ENCODE measurements at places on chromosomes 3 and 15.

DNA sequence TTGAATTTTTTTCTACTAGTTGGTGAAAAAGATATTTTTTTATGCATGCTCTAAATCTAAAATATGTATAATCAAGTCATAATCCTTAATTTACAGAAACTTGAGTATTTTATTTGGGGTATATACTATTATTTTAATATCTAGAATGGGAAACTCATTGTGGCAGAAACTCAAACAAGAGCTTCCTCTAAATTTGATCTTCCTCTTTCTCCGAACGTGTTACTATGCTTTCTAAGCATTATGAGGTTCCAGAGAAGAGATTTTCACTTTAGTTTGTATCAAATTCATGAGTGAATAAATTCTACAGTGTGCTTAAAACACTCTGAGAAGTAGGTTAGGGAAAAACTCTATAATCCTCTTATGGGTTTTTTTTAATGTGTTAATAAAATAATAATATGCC is 173.1 kb downstream of the POTEB3 start:
- no peak for DNase-seq

DNA sequence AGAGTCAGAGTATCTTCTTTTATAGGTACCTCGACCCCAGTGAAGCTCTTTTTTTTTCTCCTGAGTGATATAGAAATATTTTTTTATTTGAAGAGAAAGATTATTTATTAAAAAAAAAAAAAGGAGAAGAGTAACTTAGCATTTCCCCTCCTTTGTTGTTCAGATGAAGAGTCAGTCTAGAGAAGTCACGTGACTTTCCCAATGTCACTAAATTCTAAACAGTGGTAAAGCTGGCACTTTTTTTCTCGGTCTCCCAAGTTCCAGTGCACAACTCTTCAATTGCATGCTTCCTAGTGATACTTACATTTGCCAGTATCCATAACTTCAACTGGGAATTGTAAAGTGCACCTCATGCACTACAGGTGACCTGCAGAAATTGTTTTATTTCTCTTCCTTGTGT is 448.7 kb downstream of the LPP start:
- DNase-seq, result no peak

DNA sequence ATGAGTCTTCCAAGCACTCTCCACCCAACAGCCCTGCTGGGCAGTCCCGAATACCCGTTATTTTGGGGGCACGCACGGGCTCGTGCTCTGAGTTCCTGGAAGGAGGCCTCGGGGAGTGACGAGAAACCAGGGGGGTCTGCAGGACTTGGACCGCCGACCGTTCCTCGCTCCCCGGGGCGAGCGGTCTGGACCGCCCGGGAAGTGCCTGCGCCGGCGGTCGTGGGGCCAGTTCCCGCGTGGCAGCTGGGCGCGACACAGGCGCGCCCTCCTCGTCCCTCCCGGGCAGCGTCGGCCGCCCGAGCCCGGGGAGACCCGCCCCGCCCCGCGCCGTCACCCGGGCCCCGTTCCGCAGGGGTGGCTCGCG is 387 bp downstream of the GNB4 start:
- no peak for DNase-seq

- no peak for DNase-seq
Measured at GRCh38 chr3:109994853-109995252, 657.5 kb upstream of the DPPA4 start.

DNA sequence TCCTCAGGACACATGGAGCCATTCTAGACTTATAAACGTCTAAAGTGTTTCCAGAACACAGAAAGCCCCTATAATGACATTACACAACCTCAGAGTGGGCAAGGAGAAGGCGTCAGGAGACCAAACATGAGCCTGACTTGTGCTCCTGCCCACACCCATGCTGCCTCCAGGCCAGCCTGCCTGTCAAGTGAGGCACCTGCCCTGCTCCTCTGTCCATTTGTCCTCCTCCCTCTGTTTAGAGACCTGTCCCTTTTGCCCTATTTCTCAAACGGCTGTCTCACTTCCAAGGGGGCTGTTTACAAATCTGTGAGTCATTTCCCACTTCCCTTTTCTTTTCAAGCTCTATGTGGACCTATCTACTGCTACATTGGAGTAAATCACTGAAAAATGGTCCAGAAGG is 21.0 kb downstream of the ZDHHC3 start:
- DNase-seq, result no peak

GRCh38 chr15:80114114-80114513 is 38.7 kb upstream of the FAH start:
- DNase-seq, result no peak

GRCh38 chr3:29379097-29379496 is 98.2 kb downstream of the RBMS3 start:
- no peak for DNase-seq

GRCh38 chr3:156535162-156535627 is 19.7 kb downstream of the SSR3 start:
- peak; percentile 71 for DNase-seq

- DNase-seq, result no peak
Measured at GRCh38 chr3:49871531-49872153, 1.9 kb upstream of the CAMKV start.

DNA sequence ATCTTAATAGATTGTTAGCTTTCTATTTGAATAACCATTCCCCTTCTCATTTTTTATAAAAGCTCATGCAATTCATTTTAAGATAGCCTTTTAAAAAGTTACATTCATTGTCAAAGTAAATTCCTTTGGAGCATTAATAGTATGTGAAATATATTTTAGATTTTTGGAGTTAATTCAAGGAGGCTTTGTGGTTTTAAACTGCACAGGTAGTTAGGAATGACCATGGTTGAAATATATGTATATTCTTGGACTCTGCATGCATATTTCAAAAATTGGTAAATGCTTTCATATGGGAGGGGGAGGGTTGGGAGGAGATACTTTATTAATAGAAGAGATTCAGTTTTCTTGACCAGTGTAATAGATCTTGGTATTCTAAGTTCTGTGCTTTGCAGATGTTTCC is 244.4 kb upstream of the C2CD4B start:
- DNase-seq, result no peak

- DNase-seq, result no peak
Measured at GRCh38 chr15:80161468-80162016, 8.7 kb downstream of the FAH start.

DNA sequence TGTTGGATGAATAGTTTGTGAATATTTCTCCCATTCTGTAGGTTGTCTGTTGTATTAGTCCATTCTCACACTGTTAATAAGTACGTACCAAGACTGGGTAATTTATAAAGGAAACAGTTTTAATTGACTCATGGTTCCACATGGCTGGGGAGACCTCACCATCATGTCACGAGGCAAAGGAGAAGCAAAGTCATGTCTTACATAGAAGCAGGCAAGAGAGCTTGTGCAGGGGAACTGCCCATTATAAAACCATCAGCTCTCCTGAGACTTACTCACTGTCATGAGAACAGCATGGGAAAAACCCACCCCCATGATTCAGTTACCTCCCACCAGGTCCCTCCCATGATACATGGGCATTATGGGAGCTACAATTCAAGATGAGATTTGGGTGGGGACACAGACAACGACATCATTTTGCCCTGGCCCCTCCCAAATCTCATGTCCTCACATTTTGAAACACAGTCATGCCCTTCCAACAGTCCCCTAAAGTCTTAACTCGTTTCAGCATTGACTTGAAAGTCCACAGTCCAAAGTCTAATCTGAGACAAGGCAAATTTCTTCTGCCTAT is 133.2 kb downstream of the LMLN start:
- DNase-seq, result no peak

DNA sequence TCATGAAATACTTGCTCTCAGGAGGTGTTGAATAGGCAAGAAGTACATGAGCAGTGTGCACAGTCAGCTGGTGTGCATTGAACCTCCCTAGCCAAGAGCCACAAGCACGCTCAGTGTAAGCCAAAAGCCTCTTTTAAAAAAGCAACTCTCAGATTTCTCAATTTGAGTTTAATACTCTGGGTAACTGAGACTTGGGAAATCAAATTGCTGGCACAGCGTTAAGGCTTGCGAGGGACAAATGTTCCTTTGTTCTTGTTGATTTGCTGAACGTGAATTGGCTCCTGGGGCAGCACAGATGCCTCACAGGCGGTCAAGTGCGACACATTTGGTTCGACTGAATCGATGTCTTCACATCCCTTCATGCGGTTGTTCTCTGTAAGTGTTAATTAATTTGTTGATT is at the start of gene FAM240A:
Gene FAM240A, plus strand, starts transcription at position 202 of the 400 bp plus-strand sequence. Its CDS starts 159 bp downstream, at position 361.
- DNase-seq, result peak; percentile 42

- DNase-seq, result peak; percentile 68
Measured at GRCh38 chr3:56468184-56469106, at the start of gene ERC2. Gene ERC2, minus strand, starts transcription at chr3:56468467.

GRCh38 chr15:73711526-73711925 is 27.3 kb downstream of the CD276 start:
- no peak for DNase-seq

GRCh38 chr3:57788624-57789018 is 32.5 kb downstream of the SLMAP start:
- no peak for DNase-seq

DNA sequence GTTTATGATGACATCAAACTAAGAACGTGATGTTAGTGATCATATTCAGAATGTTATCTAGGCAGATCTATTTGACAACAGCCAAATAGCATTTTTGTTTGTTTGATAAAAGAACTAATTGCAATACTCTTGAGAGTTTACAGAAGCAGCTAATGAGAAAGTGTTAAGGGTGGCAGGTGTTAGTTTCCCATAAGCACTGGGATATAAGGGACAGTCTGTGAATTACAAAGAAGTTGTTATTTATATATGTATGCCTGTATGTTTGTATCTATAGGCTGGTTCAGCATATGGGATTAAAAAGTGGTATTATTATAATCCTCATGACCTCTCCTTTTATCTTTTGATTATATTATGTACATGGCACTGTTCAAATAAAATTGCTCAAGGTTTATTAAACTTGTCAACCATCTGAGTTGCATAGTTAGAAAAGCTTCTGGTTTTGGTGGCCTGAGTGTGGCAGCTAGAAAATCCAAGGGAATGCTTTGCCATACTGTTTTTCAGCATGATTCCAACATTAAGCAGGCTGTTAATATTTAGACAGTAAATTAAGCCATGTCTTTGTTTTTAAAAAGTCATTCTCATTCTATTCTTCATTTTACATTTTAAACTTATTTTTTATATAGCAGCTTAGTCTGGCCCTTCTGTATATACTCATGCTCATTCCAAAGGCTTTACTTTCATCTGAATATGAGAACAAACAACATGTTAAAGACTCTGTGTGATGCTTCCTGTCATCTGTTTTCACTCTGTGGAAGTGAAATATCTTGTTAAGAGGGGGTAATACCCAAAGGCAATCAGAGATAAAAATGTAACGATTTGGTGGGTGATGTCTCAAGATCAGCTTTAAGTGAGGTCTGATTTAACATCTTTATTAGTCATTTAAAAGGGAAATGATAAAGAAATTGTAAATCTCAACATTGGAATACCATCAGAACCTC is 13.1 kb downstream of the ROBO2 start:
- no peak for DNase-seq

DNA sequence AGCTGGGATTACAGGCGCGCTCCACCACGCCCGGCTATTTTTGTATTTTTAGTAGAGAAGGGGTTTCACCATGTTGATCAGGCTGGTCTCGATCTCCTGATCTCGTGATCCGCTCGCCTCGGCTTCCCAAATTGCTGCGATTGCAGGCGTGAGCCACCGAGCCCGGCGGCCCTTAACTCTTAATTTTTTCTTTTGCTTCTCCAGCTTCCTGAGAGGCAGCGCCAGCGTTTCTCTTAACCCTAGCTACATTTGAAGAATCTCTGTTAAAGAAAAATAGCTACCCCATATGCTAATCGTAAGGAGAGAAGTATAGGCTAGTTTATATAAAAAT is 465 bp upstream of the GK5 start:
- no peak for DNase-seq

DNA sequence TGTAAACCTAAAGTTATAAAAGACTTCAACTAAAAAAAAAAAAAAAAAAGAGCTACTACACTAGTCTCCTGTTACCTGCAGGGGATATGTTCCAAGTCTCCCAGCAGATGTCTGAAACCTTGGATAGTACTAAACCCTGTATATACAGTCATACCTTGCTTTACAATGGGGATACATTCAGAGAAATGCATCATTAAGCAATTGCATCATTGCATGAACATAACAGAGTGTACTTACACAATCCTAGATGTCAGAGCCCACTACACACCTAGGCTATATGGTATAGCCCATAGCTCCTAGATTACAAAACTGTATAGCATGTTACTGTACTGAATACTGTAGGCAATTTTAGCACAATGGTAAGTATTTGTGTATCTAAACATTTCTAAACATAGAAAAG is 119.1 kb downstream of the GMPS start:
- DNase-seq, result no peak

GRCh38 chr3:114584734-114585371 is 291.0 kb downstream of the TIGIT start:
- no peak for DNase-seq

DNA sequence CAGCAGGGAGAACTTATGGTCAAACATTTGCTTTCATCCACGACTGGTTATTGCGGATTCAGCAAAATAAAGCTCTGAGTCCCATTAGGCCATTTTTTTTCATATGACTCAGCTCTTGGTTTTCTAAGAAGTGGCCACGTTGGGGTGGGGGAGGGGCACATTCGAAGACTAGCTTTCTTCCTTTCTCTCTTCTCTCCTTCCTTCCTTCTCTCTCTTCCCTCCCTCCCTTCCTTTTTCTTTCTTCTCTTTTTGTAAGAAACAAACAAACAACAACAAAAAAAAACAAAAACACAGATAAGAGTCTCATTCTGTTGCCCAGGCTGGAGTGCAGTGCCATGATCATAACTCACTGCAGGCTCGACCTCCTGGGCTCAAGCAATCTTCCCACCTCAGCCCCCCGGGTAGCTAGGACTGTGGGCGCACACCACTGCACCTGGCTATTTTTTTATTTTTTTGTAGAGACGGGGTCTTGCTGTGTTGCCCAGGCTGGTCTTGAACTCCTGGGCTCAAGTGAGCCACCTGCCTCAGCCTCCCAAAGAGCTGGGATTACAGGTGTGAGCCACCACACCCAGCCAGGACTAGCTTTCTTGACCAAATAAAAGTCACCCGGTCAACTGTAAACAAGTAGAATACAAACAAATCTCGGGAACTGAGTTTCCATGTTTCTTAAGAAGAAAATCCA is 41.6 kb downstream of the ABCC5 start:
- DNase-seq, result no peak

GRCh38 chr3:69716119-69716518 is 23.1 kb upstream of the MITF start:
- no peak for DNase-seq

DNA sequence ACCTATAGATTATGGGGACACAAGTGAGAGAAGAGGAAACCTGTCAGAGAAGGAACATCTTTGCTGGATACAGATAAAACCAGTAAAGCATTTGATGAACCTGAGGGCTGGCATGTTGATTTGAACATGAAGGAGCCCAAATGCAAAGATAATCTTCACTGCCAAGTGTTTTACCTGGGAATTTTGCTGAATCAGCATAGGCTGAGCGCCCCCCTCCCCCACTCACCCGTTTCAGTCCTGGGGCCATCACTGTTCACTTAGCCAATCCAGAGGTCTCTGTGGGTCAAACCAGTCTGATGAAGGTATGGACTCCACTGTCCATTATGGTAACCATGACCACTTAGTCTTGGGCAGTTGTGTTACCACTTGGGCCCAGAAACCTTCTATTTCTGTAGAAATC is 466.0 kb upstream of the GRM7 start:
- no peak for DNase-seq

Data from anterior cingulate cortex (tissue), 58 donors.